Stimulated activated CD4-positive, alpha-beta T cell treated with anti-CD3 and anti-CD28 coated beads, Interleukin-15, amount 100 ng/mL, for 24 hours (primary cell): ENCODE measurements at places on chromosomes 11 and 22.
A peak's percentile ranks its signal among the peaks of the same experiment; 100 is the strongest.

- no peak for DNase-seq
Measured at GRCh38 chr11:71095294-71095850, 157.0 kb downstream of the SHANK2 start.

DNA sequence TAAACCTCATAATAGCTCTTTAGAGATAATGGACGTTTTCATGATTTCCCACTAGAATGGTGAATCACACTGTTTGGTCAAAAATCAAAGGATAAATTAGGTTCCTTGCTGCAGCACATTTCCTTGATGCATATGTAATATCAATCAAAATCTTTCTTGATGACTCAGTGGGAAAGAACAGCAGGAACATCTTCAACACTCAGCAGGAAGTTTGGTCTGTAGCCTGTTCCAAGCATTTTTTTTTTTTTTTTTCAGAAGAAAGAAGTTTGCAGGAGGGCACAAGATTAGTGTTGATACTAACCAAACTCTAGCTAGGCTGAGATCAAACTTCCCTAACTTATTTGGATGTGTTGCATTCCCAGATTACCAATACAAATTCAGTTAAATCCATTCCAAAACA lies 1529.8 kb downstream of the FAM181B start:
- no peak for DNase-seq

DNA sequence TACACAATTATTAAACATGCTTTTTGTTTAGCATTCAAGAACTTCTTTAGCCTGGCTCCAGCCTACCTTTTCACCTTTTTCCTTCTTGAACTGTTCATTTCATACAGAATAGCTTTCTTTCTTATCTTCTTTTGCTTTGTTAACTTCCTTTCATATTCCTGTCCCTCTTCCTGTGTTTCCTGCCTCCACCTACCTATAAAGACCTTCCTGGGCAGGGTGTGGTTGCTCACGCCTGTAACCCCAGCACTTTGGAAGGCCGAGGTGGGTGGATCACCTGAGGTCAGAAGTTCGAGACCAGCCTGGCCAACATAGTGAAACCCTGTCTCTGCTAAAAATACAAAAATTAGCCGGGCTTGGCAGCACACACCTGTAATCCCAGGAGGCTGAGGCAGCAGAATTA lies 22.9 kb downstream of the CAPRIN1 start:
- no peak for DNase-seq

- peak; percentile 36 for DNase-seq
Measured at GRCh38 chr11:1876361-1877063, 15.2 kb downstream of the PRR33 start.

GRCh38 chr11:11155962-11156815 lies 196.9 kb downstream of the CSNK2A3 start:
- peak; percentile 66 for DNase-seq

DNA sequence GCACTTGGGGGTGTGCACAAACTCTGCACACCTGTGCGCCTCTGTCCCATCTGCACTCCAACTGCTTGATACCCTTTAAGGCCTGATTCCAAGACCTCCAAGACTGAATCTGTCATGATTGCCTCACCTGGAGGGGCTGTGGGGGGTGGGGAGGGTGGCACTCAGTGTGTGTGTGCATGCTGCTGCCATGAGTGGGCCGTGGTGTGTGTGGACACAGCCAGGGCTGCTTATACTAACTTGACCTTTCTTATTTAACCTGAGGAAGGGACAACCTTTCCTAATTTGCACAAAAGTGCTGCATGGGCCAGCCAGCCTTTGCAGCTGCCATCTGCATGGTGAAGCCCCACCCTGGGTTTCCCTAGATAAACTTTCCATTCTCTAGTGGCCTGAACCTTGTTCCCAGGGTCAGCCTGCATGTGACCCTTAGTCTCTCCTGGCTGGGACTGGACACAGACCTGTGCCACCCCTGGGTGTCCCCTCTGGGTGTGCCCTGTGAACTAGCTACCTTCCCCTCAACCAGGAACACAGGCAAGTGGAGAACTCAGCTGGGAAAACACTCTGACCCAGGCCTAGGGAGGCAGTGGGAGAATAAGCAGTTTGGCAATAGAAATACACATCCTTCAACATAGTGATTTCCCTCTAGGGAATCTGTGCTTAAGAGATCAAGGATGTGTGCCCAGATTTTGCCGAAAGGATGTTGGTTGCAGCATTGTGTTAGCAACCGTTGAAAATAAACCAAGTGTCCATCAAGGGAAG lies 45.4 kb upstream of the DKK3 start:
- no peak for DNase-seq

DNA sequence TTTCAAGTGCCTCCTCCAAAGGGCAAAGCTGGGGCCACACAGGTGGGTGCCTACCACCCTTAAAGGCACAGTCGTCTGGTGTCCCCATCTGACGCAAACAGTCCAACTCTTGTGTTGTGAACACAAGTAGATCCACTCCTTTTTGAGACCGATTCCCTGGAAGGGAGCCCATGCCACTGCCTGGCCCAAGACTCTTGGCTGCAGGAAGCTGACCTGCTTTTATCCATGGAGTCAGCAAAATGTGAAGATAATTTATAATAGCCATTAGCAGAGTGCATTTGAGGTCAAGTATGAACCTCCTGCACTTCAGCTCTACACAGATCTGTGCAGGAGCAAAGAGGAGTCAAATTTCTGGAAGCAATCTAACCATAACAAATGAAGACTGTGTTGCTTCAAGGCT lies 68.5 kb downstream of the ADM start:
- no peak for DNase-seq

- no peak for DNase-seq
Measured at GRCh38 chr11:88626216-88626615, 288.7 kb upstream of the CTSC start.

DNA sequence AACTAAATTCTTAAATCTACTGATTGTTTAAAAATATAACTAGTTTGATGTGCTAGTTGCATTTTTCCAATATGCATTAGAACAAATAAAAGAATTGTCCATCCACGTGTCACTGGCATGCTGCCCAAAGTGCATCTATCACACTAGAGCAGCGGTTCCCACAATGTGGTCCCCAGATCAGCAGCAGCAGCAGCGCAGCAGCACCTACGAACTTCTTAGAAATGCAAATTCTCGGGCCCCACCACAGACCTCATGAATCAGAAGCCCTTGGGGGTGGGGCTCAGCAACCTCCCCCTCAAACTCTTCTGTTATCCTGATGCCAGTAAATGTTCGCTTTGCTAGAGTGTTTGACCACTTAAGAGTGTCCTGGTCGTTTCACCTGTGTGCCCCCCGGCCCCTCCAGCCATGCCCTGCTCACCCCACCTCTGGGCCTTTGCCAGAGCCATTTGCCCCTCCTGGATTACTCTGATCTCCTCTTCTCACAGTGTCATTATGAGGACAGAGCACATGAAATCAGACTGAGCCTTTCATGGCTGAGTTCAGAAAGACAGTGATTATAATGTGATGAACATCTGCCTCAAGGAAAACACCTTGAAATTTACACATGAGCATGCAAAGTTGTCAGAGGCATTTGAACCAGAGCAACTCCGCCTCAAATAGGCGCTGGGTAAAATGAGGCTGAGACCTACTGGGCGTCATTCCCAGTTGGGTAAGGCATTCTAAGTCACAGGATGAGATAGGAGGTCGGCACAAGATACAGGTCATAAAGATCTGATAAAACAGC lies 12.6 kb upstream of the VSIG10L2 start:
- DNase-seq = peak; percentile 10
